ENCODE measurements at places on chromosomes 16 and 17.
A peak's percentile ranks its signal among the peaks of the same experiment; 100 is the strongest.

GRCh38 chr16:69725480-69726312 is 664 bp downstream of the NQO1 start:
- no peak for DNase-seq

DNA sequence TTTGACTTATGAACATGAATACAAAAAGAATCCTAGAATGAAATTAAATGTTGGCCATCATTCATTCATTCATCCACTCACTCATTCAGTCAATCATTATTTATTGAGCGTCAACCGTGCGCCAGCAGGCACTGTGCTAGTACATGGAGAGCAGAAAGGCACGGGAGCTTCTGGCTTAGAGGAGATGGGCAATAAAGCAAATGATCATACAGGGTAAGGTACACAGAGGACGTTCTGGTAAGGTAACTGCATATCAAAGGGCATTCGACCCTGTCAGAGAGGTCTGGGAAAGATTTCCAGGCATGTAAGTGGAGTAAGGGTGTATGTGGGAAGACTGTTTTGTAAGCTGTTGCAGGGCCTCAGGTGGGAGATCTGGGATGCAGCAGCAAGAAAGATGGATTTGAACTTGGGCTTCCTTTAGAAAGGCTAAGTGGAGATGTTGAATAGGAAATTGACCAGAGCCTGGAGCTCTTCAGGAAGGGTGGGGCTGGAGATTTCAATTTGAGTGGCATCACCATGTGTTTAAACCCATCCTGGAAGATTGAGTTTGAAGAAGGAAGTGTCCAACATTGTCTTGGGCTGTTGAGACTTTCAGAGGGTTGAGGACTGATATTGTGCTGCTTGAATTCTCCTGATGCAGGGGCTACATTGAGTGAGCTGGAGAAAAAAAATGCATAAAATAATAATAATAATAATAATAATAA is 2.8 kb upstream of the MSI2 start:
- no peak for DNase-seq

GRCh38 chr17:59292174-59292523 is 39.3 kb upstream of the YPEL2 start:
- no peak for DNase-seq

GRCh38 chr17:7294614-7295153 is at the start of gene YBX2:
Gene YBX2, minus strand, starts transcription at chr17:7294639. Its CDS starts 139 bp downstream, at chr17:7294500.
- peak; percentile 90 for DNase-seq

DNA sequence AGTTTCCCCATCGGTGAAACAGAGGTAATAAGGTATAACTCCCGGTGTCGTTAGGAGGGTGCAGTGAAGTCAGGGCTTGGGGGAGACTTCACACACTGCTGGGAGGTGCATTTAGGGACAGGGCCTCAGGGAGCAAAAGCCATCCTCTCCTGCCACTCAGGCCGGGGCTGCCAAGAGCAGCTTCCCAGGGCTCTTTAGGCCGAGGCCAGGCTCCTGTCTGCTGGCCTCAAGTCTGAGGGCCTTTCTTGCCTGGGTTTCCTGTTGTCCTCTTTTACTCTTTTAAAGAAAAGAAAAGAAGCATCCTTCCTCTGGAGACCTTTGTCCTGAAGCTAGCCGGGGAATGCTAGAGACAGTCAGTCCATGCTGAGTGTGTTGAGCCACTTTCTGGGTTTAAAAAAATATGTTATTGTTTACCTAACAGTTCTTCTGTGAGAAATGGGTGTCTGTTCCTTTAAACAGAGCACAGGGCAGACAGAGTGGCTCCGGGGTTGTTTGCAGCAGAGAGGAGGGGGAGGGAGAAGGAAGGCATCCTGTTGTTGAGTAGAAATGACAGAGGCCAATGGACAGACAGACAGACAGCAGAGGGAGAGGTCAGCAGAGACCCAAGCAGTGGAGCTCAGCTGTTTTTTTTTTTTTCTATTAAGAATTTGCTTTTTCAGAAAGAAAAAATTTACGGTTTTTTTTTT is 79.1 kb downstream of the C17orf67 start:
- DNase-seq: no peak

GRCh38 chr17:50252781-50253180 is 21.5 kb upstream of the TMEM92 start:
- DNase-seq: no peak

All from T-helper 1 cell (primary cell).